Urothelium cell line (cell line): ENCODE measurements at places on chromosomes 1 and 21.

DNA sequence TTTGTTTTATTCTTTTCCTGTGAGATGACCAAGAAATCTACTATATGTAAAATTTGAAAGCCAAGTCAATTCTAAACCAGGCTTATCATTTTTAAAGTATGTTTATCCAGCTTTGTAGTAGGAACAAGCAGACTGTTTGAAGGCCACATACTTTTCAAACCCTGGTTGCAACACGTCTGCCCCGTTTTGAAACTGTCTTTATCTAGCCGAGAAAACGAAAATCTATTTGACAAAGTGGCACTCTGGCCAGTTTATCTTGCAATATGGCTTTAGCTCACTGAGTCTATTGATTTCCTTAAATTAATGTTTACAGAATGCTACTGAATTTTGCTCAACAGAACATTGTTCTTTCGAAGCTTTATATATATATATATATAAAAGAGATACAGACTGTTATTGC, 39.7 kb downstream of the PROX1 start:
- DNase-seq: no peak

- peak; percentile 13 for DNase-seq
These were observed 262.0 kb upstream of the CXADR start for GRCh38 chr21:17250778-17251241.

GRCh38 chr1:228913626-228914414, 178.5 kb downstream of the RHOU start:
- no peak for DNase-seq

- no peak for DNase-seq
These were observed 37.2 kb downstream of the RIMS3 start for GRCh38 chr1:40627987-40628902.

DNA sequence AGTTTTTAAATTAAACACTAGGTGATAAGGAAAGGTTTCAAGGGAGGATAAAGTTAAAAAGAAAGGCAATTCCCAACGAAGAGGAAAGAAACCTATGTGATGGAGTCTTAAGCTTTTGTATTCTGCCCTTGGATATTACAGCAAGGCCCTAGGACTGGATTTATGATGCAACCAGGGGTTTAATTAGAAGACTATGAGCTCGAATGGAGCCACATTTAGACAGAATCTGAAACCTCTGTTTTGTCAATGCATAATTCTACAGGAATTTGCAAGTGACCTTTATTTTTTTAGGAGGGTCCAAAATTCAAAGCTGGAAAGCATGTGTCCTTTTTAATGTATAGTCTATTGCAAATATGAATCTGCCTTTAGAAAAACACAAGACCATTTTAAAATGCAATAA, 37.9 kb downstream of the TGFB2 start:
- no peak for DNase-seq

DNA sequence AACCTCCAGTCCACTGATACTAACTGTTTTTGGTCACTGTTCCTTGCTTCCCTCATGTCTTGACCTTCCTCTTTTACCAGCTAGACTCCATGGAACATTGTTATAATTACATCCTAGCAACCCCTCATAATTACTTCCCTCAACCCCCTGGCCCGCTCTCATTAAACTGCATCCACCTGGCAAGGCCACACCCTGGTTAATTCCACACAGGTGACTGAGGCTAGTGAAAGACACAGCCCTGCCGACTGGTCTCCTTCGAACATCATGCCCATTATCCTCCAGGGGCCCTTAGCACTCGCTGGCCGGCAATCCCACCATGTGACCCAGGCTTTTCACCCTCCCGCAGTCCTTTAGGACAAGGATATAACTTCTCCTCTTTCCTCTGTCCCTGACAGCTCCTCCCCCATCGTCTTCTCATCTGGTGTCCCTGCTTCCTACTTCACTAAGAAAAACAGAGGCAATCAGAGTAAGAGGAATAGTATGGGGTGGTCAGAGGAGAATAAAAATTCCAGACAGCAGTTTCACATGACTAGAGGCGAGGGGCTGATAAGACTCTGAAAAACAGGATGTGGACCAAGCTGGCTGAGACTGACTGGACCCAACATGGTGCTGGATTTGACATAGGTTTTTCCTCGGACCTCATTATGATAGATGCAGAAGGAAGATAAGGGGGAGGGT, 8.8 kb upstream of the TENT5B start:
- DNase-seq: no peak

DNA sequence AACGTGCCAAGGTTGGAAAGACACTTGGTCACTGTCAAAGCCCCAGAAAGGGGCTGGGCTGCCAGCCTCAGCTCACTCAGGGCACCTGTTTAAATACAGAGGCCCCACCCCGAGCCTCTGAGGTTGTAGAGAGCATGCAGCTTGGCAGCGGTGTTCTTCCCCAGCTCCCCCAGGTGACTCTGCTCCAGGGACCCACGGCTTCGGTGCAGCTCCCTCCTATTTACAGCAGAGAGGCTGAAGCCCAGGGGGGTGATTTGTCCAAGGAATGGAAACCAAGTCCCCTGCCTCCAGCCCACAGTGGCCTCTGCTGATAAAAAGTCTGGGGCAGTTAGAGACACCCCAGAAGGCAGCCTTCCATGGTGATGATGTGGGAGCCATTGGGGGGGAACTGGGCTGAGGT, 9.1 kb upstream of the C1QA start:
- DNase-seq: no peak

DNA sequence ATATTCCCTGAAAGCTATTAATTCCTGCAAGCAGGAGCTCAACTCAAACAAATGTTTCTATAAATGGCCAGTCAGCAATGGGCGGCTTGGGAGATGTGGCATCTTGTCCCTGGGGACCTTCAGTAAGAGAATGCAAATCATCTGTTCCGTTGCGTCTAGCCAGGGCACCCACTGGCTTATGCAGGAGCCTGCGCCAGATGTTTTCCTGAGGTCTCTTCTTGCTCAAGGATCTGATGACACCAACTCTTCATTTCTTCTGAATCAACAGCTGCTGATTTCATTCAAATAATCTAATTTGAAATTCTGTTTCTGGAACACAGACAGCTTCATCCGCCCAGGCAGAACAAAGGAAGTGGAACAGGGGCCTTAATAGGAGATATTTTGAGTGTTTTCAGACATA, 70.0 kb upstream of the AJAP1 start:
- no peak for DNase-seq

GRCh38 chr1:212484701-212485570, 52.2 kb downstream of the NENF start:
- DNase-seq: peak; percentile 64

- DNase-seq: no peak
These were observed 12.5 kb downstream of the HAO2 start for GRCh38 chr1:119380983-119381662.

DNA sequence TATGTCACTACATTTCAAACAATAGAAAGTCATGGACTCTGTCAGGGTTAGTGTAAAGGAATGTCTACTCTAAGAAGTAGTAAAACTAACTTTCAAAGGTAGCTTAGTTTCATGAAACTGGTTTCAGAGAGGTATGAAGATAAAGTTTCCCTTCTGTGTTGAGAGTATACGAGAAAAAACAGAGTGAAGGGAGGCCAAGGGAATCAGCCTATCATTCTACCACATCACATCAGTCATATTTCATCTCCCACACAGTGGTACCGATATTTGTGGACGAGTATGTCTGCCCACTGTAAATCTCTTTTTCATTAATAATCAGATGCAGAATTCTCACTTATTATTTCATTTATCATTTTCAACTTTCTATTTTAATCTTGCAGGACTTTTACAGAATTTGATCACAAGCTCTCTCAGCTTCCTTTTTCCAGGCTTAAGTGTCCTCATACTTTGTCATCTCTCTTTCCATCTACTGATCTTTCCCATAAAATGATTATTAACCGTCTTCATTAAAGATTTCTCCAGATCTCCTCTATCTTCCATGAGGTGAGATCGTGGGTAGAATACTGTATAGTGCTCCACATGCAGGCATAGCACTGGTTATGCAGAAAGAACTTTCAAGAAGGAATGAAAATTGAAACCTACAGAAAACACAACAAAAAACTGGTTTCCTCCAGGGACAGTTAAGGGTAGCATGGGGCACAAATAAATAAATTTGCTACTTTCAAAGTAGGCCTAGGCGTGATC, 11.5 kb upstream of the IFI16 start:
- DNase-seq: no peak

GRCh38 chr1:10724052-10724494, 72.4 kb downstream of the CASZ1 start:
- DNase-seq: peak; percentile 89

- no peak for DNase-seq
These were observed 17.6 kb upstream of the MTARC2 start for GRCh38 chr1:220730486-220730885.

GRCh38 chr1:12178511-12178910, 11.7 kb downstream of the TNFRSF1B start:
- DNase-seq: no peak

- no peak for DNase-seq
These were observed 215.1 kb downstream of the S1PR1 start for GRCh38 chr1:101451888-101452287.

GRCh38 chr1:90346349-90346748, 351.4 kb downstream of the ZNF326 start:
- no peak for DNase-seq

GRCh38 chr1:33576821-33577599, 104.6 kb downstream of the ZSCAN20 start:
- no peak for DNase-seq

- DNase-seq: peak; percentile 46
These were observed 624 bp downstream of the SLC41A1 start for GRCh38 chr1:205812271-205812877.

DNA sequence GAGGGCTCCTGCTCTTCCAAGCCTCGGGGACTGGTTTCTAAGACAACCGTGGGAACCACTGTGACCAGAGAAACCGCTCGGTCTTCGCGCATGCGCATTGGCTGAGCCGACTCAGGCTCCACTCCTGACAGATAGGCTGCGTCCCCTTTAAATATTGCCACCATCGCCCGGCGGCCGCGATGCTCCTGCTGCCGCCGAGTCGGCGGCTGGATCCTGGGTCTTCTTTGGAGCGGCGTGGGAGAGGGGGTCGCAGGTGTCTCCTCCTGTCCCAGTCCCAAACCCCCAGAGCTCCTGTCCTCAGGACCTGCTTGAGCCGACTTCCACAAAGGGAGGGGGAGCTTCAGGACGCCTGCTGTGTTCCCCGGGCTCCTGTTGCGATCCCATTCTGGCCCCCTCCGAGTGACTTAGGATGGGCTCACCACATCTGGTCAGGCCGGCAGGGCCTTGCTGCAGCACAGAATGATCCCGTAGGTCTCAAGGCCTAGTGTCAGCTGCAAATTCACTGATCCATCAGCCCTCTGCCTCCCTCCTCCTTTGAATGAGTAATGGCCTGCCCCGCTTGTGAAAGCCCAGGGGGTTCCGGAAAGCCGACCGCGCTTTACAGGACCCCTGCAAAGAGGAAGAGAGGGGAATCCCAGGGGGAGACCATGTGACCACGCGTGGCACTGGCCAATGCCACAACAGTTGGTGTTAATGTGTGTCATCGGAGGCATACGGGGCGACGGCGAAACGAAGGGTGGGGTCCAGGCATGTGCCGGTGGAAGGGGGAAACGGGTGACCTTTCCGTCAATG, 683.2 kb upstream of the TPTE start:
- DNase-seq: peak; percentile 43

DNA sequence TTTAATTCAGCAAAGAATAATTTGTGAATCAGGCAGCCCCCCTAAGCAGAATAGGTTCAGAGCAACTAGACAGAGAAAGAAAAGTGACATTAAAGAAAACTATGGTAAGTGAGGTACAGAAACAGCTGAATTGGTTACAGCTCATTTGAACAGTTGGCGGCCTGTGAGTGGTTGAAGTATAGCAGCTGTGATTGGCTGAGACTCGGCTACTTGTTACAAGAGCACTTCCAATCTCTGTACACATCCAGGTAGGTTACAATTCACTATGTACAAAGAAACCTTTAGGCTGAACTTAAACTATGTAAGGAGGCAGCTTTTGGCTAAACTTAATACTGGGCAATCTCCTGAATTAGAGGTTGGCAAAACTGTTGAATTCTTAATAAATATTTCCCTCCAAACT, 171.1 kb upstream of the LHX8 start:
- no peak for DNase-seq

DNA sequence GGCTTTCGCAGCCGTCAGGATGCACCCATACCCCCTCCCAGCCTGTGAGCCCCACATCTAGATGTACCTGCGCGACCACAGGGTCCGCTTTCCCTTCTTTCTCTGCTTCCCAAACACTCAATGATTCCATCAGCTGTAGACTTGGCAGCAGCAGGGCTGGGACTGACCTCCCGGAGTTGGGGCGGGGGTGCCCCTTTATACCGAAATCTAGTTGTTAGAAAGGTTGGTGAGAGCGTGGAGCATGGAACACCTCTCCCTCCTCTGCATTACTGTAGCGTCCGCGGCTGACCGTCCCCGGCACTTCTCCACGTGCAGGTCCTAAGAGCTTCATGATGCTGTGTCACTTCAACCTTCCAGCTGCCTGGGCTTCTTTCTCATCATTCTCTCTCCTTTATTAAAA, 21.1 kb upstream of the ACTRT2 start:
- no peak for DNase-seq

DNA sequence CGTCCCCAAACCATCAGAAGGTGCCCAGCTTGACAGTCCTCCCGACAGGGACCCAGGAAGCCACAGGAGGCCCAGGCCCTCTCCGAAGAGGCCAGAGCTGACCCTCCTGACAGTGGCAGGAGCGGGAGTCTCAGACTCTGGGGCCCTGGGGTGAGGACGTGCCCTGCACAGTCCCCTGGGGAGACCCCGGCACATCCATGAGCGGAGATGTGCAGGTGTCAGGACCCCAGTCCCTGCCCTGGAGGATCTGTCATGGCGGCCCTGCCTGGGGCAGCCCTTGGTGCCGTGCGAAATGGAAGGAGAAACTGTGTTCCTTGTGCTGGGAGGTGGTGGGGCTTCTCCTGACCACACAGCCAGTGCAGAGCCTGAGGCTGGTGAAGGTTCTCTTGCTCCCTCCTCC, 55.8 kb downstream of the OBSCN start:
- DNase-seq: no peak

DNA sequence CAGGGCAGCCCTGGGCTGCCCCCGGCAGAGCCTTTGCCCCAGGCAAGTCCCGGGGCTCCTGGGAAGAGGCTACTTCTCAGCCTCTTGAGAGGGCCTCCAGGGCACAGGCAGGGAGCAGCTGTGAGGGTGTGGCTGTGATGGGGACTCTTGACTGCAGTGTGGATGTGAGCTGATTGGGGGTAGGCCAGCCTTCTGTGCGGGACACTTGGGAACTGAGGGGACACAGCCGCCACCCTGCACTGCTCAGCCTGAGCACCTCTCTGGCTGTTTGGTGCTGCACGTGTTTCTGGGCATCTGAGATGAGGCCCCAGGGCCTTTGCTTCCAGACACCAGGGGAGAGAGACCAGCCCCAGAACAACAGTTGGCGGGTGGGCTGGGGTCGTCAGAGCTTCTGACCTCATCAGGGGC, 62.1 kb downstream of the SKI start:
- peak; percentile 12 for DNase-seq

GRCh38 chr21:45892156-45892915, 89.2 kb upstream of the COL6A1 start:
- DNase-seq: no peak

- no peak for DNase-seq
These were observed 20.9 kb downstream of the UQCRHL start for GRCh38 chr1:15786581-15786980.
